Stimulated activated CD8-positive, alpha-beta memory T cell treated with anti-CD3 and anti-CD28 coated beads, Interleukin-12 subunit alpha, Interleukin-12 subunit beta, amount 100 ng/mL, for 1 hour (primary cell): ENCODE measurements at places on chromosomes 2 and 18.

DNA sequence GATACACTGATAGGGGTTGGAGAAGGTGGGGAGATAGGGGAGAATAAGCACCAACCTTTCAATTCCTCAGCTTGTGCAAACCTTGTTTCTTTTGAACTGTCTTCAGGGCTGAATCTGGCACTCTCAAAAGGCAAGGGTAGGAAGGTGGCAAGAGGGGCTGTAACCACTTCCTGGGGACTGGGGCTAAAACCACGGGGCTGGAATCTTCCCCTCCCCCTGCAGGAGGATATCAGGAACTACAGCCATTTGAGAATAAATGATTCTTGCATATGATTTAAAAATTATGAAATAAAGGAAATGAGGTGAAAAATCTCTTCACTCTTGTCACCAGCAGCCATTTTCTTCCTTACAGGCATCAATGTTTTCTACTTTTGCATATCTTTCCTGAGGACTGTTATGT is 50.8 kb downstream of the ATOH8 start:
- no peak for DNase-seq

DNA sequence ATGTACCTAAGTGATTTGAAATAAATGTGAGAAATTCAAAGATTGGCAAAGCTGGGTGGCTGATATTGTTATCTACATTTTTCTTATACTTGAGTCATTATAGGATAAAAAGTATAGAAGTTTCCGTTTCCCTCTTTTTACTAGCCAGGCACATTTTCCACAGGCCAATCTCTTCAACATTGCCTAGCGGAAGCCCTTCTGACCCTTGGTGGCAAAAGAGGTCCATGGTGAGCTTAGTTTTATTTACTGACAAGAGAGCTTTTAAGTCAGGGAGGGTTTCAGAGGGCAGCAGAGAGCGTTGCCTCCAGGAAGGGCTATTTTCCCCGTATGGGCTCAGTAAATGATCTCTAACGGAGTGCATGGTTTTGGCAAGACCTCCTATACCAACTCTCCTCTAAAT is 15.1 kb upstream of the RHOB start:
- DNase-seq = no peak

- DNase-seq = no peak
Measured at GRCh38 chr18:59743566-59743965, 46.3 kb upstream of the CCBE1 start.

DNA sequence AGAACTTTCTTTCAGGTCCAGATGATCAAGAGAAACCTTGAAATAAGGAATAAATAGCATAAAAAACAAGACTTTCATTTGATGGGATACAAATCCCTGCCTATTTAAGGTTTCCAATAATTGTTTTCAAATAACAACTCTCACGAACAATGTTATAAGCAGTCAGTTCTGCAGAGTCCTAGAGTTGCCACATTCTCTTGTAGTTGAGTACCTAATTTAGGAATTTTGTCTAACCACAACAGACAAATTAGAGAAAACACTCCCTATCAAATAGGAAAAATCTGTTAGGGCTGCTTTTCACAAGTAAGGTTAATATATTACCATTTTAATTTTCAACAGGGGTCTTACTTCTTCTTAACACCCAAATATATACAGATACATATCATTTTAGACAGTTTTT is 130.1 kb upstream of the CDH20 start:
- no peak for DNase-seq

- no peak for DNase-seq
Measured at GRCh38 chr2:150478200-150478974, 9.1 kb downstream of the RND3 start.

DNA sequence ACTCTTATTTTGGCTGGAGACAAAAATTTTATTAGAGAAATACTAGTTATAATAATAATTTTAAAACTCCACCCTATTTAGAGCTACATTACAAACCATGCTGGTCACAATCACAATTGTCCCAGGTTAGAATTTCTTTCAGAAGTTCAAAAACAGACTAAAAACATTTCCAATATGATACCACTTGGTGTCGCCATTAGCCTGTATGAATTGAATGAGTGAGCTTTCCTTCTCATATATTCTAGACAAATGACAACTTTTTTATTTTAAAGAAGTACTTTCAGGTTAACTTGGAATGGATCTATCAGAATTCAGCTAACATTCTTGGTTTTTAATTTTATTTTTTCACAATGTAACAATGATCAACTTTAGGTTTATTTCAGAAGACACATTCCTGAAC is 48.0 kb downstream of the SERPINB8 start:
- no peak for DNase-seq

- DNase-seq = no peak
Measured at GRCh38 chr2:36553683-36554082, 44.3 kb downstream of the FEZ2 start.

GRCh38 chr2:220503431-220503830 is 876.0 kb downstream of the SLC4A3 start:
- DNase-seq = no peak
